ENCODE measurements at places on chromosomes 7 and 10. TPM values are rescaled to one million over a fixed set of nuclear protein-coding genes. Genes with fewer than 3 reads are reported as not detected.
A peak's percentile ranks its signal among the peaks of the same experiment; 100 is the strongest.

The CDHR1 gene
- 0.41 TPM for total RNA-seq

The FRMD4A gene
- 26.1 TPM for total RNA-seq

The ATG9B gene
- total RNA-seq: not detected

The NUB1 gene
- 39.5 TPM for total RNA-seq

The MYL10 gene
- total RNA-seq: not detected

The ASZ1 gene
- not detected for total RNA-seq

The SPDYE5 gene
- total RNA-seq: not detected

The PNLIP gene
- total RNA-seq: not detected

The CACNA2D1 gene
- total RNA-seq: 64.6 TPM

The POLD2 gene
- total RNA-seq: 78.0 TPM

DNA sequence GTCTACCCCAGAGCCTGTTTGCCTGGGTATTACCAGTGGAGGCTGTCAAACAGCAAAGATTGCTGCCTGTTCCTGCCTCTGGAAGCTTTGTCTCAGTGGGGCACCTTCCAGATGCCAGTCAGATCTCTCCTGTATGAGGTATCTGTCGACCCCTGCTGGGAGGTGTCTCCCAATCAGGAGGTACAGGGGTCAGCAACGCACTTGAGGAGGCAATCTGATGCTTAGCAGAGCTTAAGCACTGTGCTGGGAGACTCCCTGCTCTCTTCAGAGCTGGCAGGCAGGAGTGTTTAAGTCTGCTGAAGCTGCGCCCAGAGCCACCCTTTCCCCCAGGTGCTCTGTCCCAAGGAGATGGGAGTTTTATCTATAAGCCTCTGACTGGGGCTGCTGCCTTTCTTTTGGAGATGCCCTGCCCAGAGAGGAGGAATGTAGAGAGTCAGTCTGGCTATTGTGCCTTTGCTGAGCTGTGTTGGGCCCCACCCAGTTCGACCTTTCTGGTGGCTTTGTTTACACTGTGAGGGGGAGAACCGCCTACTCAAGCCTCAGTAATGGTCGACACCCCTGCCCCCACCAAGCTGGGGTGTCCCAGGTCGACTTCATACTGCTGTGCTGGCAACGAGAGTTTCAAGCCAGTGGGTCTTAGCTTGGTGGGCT is 62.2 kb downstream of the PPP1R9A start:
- H3K4me3 ChIP-seq: no peak overlapping the region
- H3K36me3 ChIP-seq: no peaks in the 10 kb centered on the region
- H3K4me1 ChIP-seq: peaks cover 21% of the 10 kb centered on the region
- DNase-seq: no peak
- H3K27ac ChIP-seq: no peak overlapping the region

DNA sequence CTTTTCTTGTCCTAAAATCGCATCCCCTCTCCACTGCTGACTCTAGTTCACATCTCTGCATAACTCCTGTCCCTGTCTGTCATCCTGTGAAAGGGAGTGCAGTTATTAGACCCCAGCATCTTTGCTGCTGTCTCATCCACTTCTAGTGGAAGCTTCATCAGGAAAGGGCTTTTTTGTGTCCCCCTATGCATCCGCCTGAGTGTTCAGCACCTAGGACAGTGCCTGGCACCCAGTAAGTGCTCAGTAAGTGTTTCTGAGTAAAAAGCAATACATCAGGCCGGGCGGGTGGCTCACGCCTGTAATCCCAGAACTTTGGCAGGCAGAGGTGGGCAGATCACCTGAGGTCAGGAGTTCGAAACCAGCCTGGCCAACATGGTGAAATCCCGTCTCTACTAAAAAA is 211.8 kb upstream of the FOXK1 start:
- H3K4me1 ChIP-seq: no peaks in the 10 kb centered on the region
- no peaks in the 10 kb centered on the region for H3K36me3 ChIP-seq
- no peak overlapping the region for H3K4me3 ChIP-seq
- peaks cover 11% of the 10 kb centered on the region for H3K27me3 ChIP-seq

DNA sequence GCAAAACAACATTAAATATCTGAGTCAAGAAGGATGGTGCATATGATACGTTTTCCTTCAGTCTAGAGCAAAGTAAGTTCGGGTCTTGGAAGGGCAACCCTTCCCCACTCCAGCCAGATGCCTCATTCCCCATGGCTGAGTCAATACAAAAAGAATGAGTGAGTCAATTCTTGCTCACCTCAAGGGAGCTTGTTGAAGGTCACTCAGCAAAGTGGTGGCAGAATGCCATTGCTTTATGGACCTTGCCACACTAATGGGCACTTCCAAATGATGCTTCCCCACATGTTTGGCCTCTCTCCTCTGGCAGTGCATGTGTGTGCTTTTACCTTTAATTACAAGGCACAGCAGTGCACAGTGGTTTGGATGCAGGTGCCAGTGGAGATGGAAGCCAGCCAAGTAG is 296.5 kb downstream of the SORCS3 start:
- DNase-seq: no peak
- H3K4me3 ChIP-seq: no peak overlapping the region
- H3K4me1 ChIP-seq: no peaks in the 10 kb centered on the region
- no peaks in the 10 kb centered on the region for H3K36me3 ChIP-seq

- H3K36me3 ChIP-seq: no peaks in the 10 kb centered on the region
- H3K27ac ChIP-seq: no peak overlapping the region
- H3K4me3 ChIP-seq: no peak overlapping the region
- no peak for DNase-seq
- peaks cover 94% of the 10 kb centered on the region for H3K27me3 ChIP-seq
- H3K4me1 ChIP-seq: no peaks in the 10 kb centered on the region
Measured at GRCh38 chr7:154868921-154869320, 134.0 kb downstream of the PAXIP1 start.

- no peak for DNase-seq
- H3K4me1 ChIP-seq: peaks cover 42% of the 10 kb centered on the region
- no peaks in the 10 kb centered on the region for H3K36me3 ChIP-seq
- peak overlapping the region; percentile 82 for H3K27ac ChIP-seq
- no peak overlapping the region for H3K4me3 ChIP-seq
Measured at GRCh38 chr10:70891627-70892026, 3.3 kb upstream of the PCBD1 start.

- H3K4me3 ChIP-seq: no peak overlapping the region
- no peak overlapping the region for H3K27ac ChIP-seq
- no peak for DNase-seq
- H3K27me3 ChIP-seq: no peaks in the 10 kb centered on the region
- H3K36me3 ChIP-seq: no peaks in the 10 kb centered on the region
- no peaks in the 10 kb centered on the region for H3K4me1 ChIP-seq
Measured at GRCh38 chr10:89783406-89783805, 82.0 kb downstream of the KIF20B start.

DNA sequence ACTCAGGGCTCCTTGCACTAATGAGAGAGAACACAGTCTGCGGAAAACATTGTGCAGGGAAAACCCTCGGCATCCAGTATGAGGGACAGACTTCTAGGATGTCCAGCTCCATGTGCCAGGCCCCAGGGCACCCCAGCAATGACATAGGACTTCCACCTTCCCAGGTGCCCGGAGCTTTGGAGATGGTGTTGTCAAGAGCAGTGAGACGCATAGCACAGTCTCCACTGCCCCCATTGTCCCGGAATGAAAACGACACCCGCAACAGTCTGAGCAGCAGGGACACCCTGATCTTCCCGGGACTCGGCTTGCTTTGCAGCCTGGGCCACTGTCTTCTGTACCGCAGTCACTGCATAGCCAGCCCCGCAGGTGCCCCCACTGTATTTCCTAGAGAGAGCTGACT is 339.2 kb upstream of the ADARB2 start:
- H3K27me3 ChIP-seq: no peaks in the 10 kb centered on the region
- no peak for DNase-seq
- no peak overlapping the region for H3K27ac ChIP-seq

DNA sequence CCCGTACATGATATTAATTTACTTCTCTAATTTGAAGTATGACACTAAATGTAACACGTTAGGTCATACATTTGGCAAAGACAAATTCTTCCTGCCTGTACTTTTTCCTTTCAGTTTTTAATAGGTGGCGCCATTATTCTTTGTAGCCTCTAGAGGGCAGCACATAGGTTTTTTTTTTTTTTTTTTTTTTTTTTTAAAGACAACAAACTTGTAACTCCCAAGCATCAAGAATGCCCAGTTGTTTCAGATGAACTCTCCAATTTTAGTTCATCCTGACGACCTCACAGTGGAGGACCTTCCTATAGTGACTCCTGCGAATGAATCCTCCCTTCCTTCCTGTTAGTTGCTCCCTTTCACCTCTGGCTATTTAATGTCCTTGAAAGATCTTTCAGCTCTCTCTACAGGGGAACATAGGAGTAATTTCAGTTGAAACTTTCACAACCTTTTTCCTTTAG is 139.3 kb upstream of the HDAC9 start:
- no peaks in the 10 kb centered on the region for H3K36me3 ChIP-seq
- H3K27ac ChIP-seq: peak overlapping the region; percentile 59
- H3K4me1 ChIP-seq: peaks cover 14% of the 10 kb centered on the region
- peak overlapping the region; percentile 37 for H3K4me3 ChIP-seq
- no peak for DNase-seq

DNA sequence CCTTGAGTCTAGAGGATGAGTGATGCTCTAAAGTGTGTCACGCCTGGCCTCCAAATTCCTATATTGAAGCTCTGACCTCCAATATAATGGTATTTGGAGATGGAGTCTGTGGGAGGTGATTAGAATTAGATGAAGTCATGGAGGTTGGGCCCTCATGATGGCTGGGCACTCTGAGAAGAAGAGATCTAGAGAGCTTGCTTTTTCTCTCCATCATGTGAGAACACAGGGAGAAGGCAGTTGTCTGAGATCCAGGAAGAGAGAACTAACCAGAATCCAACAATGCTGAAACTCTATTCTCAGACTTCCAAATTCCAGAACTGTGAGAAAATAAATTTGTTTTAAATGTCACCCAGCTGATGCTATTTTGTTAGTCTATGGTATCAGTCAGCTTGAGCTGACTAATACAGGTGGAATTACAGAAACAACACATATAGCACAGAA is 15.1 kb downstream of the RNF216 start:
- no peak overlapping the region for H3K4me3 ChIP-seq
- H3K27ac ChIP-seq: no peak overlapping the region
- no peak for DNase-seq
- H3K4me1 ChIP-seq: peaks cover 24% of the 10 kb centered on the region

DNA sequence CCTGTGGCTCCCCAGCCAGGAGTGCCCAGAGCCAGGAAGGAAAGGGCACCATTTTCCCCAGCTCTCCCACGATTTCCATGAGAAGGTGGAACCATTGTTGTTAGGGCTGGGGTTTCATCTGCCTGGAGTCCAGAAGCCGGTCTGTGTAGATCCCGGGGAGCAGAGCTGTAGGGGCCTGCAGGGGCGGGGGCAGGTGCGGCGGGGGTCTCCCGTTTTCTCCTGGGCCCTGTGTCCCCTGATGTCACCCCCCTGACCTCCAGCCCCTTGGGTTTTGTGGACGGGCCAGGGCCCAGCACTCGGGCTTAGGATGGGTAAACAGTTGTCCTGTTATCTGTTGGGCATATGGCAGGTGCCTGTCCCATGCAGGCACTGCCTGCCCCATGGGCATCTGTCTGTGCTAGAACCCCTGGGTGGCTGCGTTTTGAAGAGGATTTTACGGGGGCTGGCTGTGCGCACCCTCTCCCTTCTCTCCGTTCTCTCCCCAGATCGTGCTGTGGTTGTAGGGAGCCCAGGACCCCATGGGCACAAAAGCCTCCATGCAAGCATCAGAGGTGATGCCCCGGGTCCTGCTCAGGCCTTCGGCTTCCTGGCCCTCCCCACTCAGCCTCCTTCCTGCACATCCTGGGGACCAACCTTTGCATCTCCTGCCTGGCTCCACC is 158.8 kb downstream of the WDR37 start:
- no peak overlapping the region for H3K4me3 ChIP-seq
- H3K27ac ChIP-seq: no peak overlapping the region
- H3K36me3 ChIP-seq: no peaks in the 10 kb centered on the region

DNA sequence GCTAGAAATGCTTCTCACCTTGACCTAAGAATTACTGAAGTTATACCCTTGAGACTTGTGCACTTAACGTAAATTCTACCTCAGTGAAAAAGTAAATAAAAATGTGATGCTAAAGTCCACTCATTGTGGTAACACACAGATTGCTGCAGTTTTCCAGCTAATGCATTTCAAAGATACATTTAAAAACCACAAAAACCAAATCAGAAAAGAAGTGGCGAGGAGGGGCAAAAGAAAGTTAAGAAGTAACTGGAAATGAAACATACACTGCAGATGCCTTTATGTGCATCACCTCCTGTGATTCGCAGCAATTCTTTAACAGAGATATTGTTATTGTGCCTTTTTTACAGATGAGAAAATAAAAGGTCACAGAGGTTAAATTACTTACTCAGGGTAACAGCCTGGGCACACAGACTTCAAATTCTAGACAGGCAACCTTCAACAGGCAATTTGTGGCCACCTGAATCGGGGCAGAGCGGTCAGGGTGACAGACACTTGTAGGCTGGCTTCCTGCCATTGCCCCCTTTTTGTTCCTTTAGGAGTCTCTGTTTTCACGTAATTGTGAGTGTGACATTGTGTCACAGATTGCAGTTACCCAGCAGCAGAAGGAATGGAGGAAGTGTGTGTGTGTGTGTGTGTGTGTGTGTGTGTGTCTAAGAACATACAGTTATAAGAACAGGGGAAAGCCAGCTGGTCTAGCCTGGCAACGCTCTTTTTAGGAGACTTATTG is 1.9 kb downstream of the WIPF3 start:
- H3K36me3 ChIP-seq: no peaks in the 10 kb centered on the region
- DNase-seq: no peak
- peak overlapping the region; percentile 81 for H3K4me3 ChIP-seq
- peaks cover 40% of the 10 kb centered on the region for H3K4me1 ChIP-seq

DNA sequence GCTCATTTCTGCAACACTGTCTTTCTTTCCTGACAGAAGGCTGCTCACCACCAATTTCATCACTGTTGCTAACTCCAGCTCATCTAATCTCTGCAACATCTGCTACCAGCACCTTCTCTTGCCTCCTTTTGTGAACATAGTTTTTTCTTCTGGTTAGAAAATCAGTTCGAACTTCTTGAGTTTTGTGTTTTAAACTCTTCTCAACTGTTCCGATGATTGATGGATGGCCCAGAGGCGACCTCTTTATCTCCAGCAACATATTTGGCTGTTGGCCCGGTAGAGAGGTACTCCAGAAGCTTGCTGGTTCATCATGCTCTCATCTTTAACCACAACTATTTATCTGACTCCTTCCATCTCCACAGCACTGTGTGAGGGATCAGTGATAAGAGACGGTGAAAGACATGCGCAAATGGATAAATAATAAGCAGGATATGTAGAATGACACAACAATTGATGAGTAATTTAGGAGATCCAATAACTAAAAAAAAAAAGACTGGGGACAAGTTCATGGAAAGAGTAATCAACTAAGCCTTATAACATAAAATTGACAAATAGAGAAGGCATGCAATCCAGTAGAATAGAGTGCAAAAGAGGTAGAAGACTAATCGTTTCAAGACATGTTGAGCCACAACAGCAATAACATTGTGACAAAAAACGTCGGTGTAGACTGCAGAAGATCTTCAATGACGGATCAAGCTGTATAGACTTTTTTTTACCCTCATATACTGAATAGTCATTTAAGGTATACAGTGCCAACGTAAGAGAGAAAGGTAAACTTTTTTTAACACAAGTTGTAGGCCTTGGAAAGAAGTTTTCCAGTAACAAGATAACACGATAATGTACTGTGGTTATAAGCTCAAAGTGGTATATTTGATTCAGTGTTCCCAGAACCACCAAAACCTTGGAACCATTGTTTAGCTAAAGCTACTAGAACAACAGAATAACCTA is 152.2 kb downstream of the CRPPA start:
- H3K27ac ChIP-seq: no peak overlapping the region
- no peak overlapping the region for H3K4me3 ChIP-seq
- DNase-seq: no peak
- no peaks in the 10 kb centered on the region for H3K27me3 ChIP-seq
